Lung microvascular endothelial cell (primary cell): ENCODE measurements at places on chromosomes 1 and 21. TPM values are rescaled to one million over a fixed set of nuclear protein-coding genes. Genes with fewer than 3 reads are reported as not detected.

DNA sequence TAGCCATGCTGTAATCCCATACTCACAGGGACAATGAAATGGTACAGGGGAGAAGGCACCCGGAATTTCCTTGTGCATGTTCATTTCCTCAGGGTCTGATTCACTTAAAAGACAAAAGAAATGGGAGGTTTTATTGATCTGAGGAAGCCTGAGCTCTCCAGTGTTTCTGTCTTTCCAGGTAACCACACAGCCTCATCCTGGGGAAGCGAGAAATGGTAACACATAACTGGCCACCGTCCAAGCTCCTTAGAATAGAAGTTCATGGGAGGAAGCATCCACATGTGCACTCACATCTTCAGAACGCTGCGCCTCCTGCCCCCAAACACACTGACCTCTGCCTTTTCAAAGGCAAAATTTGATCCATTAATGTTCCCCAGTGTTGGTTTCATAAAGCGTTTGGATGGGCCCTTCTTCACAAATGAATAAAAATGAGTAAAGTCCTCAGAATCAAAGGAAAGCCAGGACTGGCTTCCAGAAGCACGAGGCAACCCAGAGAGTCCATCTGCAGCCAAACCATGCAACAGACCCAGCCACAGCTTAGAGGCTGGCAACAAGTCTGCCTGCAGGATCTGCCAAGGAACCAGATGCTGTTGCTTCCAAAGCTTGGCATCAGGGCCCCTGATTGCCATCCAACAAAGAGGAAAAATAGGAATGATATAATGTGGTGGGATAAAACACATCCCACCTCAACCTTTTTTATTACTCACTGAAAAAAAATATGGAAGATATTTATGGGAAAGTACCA, 120.3 kb downstream of the ZBTB18 start:
- DNase-seq, result peak; percentile 67

DNA sequence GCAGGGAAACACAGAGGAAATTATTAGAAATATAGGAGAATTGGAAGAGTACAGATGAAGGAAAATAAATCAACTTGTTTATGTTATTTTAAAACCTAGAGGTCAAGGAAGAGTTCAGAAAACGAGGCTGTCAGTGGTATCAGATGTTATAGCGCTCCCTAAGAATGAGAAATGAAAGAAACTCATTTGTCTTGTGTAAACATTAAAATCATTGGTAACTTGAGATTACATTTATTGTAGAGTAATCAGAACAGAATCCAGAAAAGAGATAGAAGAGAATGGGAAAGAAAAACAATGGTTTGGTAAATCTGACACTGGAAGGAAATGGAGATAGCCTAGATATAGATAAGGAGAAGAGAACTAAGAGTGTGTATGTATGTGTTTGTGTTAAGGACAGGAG, 106.4 kb downstream of the ATF6 start:
- DNase-seq, result peak; percentile 7

DNA sequence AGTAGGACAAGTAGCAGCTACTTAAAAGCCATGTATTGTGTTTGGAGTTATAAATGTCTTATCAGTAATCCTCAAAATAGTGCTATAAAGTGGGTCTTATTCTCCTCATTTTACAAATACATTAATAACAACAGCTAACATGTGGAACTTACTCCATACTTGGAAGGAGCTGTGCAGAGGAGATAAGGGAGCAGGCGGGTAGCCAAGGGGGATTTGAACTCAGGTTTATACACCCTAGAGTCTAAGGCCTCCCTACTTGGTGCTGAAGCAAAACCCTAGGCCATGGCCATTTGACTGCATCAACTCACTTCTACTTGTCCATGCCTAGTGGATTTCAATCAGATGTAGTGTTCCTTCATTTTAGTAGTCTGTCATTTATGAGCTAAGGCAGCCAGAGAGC, 72.1 kb downstream of the LMO4 start:
- DNase-seq, result no peak

DNA sequence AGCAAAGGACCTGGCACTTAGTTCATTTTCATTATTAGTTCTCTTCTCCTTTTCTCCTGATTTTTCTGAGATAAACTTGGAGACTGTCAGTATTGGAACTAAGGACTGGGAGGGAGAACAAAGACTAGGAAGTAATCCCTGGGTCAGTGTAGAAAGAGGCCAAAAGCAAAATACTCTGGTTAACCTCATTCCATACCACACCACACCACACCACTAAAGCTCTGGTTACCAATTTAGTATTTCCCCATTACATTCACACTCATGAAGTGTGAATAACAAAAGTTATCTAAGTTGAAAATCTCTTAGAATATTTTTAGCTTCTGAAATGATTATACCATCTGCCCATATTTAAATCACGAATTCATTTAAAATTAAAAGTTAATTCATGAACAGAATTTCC, 68.9 kb upstream of the DMRTA2 start:
- no peak for DNase-seq

RBP7 gene
- total RNA-seq, result 0.22 TPM in 1 of 2 replicates, not detected in the other
